ENCODE measurements at places on chromosomes 2 and 18.

DNA sequence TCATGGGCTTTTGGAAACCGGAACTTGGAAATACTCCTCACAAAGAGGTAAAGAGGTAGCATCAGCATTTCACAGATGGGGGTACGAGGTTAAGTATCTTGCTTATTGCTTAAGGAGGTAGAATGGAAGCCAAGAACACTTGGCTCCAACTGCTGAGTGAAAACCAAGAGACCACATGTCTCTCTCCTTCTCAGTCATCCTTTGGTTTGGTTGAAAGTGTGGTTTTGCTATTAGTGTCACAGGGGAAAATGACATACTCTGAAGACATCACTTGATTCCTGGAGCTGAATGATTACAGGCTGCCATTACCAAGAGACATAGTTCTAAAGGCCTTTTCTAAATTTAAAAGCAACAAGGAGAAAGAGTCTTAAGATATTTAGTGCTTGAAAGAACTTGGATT, 41.5 kb downstream of the ANTXR1 start:
- DNase-seq = no peak

DNA sequence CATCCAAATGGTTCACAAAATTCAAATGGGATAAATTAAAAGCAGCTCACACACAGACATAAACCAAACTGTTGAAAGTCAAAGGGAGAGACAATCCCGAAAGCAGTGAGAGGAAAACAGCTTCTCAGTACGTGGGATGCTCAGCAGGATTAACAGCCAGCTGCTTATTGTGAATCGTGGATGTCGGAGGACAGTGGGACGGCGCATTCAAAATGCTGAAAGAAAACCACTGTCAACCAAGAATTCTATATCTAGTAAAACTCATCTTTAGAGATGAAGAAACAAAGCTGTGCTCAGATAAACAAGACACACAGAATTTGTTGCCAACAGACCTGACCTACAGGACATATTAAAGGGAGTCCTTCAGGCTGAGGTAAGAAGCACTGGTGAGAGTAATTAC, 102.9 kb downstream of the NFATC1 start:
- no peak for DNase-seq

GRCh38 chr2:145860083-145860482, 1340.2 kb upstream of the ZEB2 start:
- DNase-seq = no peak

DNA sequence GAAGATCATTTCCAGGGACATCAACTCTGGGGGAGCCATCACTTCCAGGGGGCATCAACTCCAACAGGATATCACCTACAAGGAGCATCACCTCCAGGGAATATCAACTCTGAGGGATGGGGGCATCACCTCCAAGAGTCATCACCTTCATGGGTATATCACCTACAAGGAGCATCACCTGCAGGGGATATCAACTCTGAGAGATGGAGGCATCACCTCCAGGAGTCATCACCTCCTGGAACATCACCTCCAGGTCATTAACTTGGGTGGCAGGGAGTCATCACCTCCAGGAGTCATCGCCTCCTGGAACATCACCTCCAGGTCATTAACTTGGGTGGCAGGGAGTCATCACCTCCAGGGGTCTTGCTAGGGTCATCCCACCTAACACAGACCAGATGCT, 167.6 kb downstream of the NDUFA10 start:
- no peak for DNase-seq

DNA sequence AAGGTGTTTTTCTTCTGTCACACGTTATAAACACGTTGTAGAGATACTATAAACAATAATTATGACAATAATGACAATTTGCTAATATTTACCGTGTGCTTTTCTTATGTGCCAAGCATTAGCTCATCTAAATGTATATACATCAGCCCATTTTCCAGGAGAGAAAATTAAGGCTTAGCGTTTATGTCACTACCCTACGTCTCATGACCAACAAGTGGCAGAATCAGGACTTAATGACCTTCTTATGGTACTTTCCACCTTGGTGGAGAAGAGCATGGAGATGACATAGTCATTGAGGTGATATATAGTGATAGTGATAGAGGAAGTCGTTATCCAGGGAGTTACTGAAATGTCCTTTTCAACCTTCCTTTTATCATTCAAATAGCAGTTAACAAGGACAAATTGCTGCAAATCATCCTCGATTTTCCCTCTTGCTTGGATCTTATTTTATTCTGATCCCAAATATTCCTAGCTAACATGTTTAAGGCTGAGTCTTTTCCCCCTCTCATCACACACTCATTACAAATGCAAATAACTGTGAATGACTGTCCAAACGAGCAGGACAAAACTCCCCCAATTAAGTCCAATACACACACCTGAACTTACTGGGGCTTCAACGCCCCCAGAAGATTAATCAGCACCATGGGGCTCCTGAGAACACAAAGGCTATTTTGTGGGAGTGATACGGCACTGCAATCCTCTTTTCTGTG, 27.3 kb downstream of the SPRED2 start:
- DNase-seq = no peak
